ENCODE measurements at places on chromosomes 13 and 19. TPM values are rescaled to one million over a fixed set of nuclear protein-coding genes. Genes with fewer than 3 reads are reported as not detected.

DNA sequence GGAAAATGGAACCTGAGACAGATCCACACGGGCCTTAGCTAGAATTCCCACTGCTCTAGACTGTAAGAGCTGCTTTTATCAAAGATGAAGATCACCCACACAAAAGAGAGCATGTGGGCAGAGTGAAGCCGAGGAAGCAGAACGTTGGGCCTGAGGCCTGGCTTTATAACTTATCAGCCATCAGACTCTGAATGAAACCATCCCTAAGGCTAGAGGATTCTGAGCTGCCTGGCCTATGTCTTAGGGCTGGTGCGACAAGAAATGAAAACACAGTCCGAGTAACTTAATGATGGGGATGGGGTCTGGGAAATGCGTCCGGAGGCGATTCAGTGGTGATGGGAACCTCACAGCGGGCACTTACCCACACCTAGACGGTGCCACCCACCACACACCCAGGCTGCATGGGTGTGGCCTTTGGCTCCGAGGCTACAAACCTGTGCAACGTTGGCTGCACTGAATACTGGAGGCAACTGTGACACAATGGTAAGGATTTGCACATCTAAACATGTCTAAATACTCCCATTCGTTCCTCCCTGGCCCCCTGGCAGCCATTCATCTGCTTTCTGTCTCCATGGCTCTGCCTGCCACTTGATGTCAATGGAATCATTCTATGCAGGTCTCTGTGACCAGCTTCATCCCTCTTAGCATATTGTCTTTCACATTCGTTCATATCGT is 62.0 kb downstream of the SLC15A1 start:
- DNase-seq = no peak

- no peak for DNase-seq
Observed at GRCh38 chr13:110312339-110313031, 5.4 kb downstream of the COL4A2 start.

DNA sequence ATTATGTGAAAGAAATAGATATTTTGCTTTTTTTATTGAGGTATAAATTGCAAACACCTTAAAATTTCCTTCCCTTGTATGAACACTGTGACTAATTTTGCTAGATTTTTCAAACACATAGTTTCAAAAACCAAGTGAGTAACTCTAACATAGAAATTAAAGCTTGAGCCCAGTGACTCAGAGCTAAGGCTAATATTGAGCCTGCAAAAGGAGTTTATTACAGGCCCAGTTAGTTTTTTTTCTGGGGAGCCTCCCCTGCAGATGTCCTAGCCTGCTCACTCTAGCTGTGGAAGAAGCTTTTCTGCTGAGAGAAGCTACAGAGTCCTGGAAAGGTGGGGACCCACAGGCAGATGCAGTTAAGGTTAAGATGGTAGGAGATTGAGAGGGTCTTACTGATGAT is 3.4 kb downstream of the ZNF430 start:
- DNase-seq = no peak

DNA sequence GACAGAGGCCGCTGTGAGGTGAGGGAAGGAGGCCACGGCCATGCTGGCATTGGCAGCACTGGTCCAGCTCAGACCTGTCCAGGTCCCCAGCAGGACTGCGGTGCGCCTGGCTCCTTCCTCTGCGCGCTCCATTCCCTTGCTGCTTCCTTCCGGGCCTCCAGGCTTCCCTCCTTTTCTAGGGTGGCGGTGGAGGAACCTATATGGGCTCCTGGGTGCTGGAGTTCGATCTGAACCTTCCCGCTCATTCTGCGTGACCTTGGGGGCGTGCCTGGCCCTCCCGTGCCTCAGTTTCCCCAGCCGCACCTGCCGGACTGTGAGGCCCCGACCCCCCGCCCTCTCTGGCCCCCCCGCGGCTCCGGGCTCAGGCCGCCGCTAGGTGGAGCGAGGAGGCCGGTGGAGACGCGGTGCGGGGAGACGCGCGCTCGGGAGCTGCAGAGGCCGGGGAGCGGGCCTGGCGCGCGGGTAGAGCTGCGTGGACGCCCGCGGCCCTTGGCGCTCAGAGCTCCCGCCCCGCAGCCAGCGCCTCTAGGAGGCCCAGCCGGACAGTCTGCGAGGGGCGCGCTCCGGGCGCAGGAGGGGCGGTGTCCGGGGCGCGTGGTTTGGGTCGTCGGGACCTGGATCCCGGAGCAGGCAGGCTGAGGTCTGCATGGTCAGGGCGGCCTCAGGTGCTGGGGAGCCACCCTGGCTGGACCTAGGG is 29.9 kb downstream of the EFNA2 start:
- DNase-seq = peak; percentile 54

DNA sequence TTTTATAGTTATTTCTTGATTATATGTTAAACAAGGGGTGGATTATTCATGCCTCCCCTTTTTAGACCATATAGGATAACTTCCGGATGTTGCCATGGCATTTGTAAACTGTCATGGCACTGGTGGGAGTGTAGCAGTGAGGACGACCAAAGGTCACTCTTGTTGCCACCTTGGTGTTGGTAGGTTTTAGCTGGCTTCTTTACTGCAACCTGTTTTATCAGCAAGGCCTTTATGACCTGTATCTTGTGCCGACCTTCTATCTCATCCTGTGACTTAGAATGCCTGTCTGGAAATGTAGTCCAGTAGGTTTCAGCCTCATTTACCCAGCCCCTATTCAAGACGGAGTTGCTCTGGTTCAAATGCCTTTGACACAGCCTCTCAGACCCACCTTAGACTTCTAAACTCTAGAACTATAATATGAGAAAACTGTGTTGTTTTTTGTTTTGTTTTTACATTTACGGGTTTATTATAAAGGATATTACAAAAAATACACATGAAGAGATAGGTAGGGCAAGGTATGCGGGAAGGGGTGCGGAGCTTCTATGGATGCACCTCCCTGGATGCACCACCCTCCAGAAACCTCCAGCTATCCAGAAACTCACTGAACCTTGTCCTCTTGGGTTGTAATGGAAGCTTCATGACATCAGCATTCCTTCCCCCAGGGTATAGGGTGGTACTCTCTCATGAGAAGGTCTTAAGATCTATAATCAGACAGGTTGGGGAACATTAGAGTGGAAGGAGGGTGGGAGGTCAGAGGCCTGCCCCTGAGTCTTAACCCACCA is 15.8 kb upstream of the SPRYD7 start:
- no peak for DNase-seq

- DNase-seq = no peak
Observed at GRCh38 chr19:4730740-4731171, 7.1 kb upstream of the DPP9 start.

- DNase-seq = no peak
Observed at GRCh38 chr13:113769106-113769505, 10.1 kb downstream of the TMEM255B start.

- no peak for DNase-seq
Observed at GRCh38 chr19:49507803-49508494, 4.5 kb upstream of the FCGRT start.

Gene PCDH20
- 9.2 TPM for total RNA-seq

Measured in occipital lobe (tissue), 3 donors.